ENCODE measurements at places on chromosomes 7 and 10. TPM values are rescaled to one million over a fixed set of nuclear protein-coding genes. Genes with fewer than 3 reads are reported as not detected.

The ANKRD61 gene
- 3.5 TPM for total RNA-seq

The TDRD1 gene
- total RNA-seq: 0.14 TPM

The DRGX gene
- 0.04 TPM for total RNA-seq

The MMS19 gene
- 63.0 TPM for total RNA-seq

The GALNT17 gene
- 17.5 TPM for total RNA-seq

The SEMA3A gene
- 26.8 TPM for total RNA-seq

The GPC2 gene
- total RNA-seq: 79.5 TPM

The ASZ1 gene
- not detected for total RNA-seq

DNA sequence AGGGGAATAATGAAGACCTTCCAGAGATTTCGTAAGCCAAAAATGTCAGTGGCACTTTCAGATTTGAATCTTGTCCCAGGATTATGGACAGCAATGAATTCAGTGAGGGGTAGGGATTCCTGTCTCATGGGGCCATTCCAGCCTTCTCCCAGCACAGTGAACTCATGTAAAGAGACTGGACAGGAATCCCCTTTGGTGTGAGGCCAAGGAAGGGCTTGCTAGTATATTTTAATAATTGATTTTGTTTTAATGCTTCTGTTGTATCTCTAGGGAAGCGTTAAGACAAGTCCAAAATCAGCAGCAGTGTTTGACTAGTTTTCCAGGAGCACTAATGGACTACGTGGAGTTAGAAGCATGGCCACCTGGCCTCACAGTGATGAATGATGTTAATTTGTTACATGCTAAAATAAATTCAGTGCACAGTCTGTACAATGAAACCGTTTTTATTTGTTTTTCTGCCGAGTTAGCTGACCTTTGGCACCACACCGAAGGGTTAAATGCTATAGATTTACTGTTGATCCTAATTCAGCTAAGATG, 214.0 kb upstream of the DKK1 start:
- no peak for ATAC-seq

DNA sequence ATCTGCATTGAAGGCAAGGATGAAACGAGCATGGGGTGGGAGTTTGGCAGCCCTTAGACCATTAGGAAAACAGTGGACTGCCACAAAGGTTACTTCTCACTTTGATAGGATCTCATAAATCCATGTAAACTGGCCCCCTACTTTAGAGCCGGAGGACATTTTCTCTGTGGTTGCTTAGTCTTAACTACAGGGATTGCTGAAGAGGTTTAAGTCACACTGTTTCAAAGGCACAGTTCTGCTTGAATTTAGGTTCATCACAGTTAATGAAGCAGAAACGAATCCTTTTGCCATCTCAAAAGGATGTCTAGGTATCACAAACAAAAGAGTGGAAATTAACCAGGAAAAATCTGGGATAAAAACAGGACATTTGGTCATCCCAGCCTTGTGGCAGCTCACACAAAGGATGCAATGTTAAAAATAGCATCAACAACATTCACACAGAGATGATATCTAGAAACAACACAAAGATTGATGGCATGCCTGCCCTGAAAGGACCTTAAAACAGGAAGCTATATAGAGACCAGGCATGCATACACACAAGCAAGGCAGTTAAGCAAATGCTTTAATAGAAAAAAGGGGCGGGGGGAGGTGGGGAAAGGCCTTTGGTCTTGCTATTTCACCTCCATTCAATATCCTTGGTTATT, 74.0 kb downstream of the DOCK4 start:
- ATAC-seq: peak; percentile 32

- ATAC-seq: no peak
Measured at GRCh38 chr7:47580175-47580706, 1.7 kb downstream of the TNS3 start.

DNA sequence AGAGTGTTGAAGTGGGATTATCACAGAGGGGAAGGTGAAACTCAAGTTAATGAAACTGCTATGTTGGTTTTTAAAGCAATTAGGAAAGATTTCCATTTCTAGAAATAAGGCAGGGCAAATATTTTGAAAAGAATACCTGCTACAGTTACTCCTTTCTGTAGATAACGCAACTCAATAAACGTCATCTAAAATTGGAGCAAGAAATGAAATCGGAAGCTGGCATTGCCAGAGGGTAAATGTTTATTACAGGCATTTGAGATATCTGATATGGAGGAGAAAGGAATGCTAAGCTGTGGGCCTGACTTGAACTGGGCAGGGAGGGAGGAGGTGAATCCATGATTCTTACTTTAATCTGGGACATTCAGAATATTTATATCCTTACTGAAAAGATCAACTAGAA, 217.0 kb upstream of the ADARB2 start:
- ATAC-seq: no peak

- no peak for ATAC-seq
Measured at GRCh38 chr7:127674361-127674760, 22.4 kb downstream of the SND1 start.

DNA sequence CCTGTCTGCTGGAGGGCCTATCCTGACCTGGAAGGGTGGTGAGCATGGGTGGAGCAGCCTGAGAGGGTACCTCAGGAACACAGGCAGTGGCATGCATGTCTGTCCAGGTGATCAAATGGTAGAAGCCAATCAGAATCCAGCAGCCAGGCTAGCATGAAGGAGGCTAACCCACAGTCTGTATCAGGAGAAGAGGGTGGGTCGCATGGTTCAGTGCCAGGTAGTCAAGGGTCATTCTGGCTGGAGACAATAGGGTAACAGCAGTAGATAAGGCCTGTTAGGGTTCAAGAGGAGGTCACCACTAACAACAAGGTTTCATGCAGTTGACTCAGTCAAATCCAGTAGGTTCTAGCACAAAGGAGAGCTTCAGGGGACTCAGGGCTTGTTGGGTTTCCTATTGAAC, 10.4 kb downstream of the ALDH18A1 start:
- ATAC-seq: no peak

DNA sequence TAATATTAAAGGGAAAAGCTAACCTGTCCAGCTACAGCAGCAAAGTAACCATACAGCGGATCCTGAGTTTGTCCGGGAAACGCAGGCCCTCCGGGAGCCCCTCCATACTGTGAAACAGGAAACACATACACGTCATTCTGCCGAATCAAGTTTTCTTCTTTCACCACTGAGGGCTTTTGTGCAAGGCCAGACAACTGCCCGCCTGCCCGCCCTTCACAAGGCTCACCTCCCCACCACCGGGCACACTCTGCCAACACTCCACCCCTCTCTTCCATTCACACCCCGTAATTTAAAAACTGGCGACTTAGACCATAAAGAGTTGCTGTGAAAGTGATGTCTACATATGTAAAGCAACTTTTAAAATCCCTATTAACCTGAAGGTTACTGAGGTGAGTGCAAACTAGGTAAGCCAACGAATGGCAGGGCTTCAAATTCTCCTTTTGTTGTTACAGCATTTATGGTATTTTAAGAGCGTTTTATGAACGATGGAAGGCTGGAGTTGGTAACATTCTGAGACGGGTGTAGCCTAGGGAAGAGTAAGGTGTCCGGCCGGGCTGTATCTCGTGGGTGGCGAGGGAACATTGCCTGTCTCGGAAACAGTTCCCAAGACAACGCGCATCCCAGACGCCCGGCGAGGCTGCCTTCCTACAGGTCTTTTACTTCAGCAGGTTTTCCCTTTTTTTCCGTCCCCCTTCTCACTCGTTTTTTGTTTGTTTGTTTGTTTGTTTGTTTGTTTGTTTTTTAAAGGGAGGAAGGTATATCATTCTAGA, 817 bp downstream of the SRI start:
- ATAC-seq: peak; percentile 12

DNA sequence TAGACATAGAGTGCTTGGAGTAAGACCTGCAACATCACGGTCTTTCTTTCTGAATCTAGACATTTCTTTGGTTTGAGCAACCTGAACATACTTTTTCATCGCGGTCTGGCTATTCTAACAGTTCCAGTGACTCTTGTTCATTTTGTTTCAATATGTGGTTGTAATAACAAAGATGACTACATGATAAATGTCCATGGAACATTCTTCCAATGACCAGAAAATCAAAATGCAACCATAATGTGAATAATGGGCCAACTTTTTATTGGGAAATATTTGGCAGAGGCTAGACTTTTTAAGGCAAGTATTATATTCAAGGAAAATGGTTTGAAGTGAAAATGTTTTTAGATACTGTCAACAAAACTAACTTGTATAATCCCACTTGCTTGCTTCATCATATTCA, 282.5 kb downstream of the INHBA start:
- ATAC-seq: no peak
